ENCODE measurements at places on chromosomes 7 and 10. TPM values are rescaled to one million over a fixed set of nuclear protein-coding genes. Genes with fewer than 3 reads are reported as not detected.

DNA sequence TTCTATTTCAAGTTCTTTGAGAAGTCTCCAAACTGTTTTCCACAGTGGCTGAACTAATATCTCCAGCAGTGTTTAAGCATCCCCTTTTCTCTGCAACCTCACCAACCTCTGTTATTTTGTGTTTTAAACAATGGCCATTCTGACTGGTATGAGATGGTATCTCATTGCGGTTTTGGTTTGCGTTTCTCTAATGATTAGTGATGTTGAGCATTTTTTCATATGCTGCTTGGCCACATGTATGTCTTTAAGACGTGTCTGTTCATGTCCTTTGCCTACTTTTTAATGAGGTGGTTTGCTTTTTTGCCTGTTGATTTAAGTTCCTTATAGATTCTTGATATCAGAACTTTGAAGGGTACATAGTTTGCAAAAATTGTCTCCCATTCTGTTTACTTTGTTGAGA is 156.6 kb upstream of the IMMP2L start:
- no peak for DNase-seq

RGR gene
- total RNA-seq: not detected

TECPR1 gene
- total RNA-seq: 70.3 TPM

- DNase-seq: no peak
Measured at GRCh38 chr10:83673316-83673715, 466.0 kb upstream of the GHITM start.

DNA sequence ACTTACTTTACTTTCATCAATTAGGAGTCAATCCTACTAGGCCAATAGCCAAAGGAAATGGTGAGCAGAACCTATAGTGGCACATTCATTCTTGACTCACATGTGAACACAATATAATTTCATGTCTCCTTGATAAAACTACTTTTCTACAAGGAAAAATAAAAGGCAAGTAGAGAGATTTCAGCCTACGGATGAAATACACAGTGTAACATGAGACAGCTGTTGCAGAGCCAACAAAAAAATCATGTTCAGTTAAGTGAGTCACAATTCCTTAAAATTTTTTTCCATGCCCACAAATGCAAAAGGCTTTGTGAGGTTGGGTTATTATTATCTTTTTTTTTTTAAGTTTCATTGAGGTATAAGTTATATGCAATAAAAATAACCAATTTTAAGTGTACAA is 54.8 kb downstream of the GPR141 start:
- DNase-seq: no peak

DNA sequence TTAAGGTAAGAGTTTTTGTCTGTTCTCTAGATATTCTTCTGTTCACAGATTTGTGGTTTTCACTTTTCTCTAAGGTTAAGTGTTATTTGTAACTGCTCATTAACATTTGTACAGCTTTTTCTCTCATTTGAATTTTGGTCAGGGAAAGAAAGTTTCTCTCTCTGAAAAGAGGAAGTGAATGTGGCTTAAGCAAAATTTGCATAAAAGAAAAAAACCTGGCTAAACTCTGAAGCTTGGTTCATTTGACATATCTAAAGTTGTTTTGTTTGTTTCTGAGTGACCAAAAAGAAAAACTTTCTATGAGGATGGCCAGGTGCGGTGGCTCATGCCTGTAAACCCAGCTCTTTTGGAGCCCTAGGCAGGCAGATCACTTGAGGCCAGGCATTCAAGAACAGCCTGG is 22.0 kb upstream of the SLC26A4 start:
- DNase-seq: no peak

DNA sequence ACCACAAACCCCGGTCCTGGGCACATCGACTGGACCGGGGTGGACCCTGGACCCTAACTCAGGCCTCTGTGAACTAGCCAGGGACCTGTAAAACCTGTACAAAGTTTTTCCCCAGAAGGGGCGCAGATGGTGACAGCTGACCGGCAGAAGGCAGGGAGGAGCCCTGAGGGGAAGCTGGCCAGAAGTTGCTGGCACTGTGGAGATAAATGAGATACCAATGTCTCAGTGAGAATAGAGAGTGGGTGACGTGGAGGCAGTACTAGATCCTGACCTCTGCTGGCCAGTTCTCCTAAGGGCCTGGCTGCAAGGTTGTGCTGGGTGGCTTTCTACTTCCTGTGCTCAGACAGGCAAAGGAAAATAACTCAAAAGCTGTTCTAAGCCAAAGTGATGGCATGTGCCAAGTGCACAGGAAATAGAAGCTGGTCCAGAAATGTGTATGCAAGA is 10.6 kb upstream of the TSPAN14 start:
- peak; percentile 51 for DNase-seq

- DNase-seq: no peak
Measured at GRCh38 chr7:2853147-2853546, 9.0 kb upstream of the GNA12 start.

DNA sequence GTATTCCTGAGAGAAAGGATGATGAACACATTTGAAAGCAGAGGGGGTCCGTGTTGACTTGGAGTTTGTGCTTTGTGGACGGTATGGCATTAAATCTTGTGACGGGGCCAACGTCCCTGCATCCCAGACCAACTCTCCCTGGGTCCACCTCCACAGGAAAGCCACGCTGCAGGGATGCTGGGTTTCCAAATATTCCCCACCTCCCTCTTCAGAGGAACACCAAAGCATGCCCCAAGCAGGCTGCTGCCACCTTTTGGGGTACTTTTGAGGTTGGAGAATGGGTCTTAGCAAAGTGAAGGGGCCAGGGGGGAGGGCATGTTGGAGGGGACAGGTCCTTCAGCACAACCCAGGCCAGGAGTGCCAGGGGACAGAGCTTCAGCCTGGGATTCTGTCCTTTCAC is 504.4 kb downstream of the TCERG1L start:
- no peak for DNase-seq

- DNase-seq: peak; percentile 74
Measured at GRCh38 chr10:119859420-119860258, 13.0 kb downstream of the MCMBP start.

FZD8 gene
- total RNA-seq: 0.85 TPM

DNA sequence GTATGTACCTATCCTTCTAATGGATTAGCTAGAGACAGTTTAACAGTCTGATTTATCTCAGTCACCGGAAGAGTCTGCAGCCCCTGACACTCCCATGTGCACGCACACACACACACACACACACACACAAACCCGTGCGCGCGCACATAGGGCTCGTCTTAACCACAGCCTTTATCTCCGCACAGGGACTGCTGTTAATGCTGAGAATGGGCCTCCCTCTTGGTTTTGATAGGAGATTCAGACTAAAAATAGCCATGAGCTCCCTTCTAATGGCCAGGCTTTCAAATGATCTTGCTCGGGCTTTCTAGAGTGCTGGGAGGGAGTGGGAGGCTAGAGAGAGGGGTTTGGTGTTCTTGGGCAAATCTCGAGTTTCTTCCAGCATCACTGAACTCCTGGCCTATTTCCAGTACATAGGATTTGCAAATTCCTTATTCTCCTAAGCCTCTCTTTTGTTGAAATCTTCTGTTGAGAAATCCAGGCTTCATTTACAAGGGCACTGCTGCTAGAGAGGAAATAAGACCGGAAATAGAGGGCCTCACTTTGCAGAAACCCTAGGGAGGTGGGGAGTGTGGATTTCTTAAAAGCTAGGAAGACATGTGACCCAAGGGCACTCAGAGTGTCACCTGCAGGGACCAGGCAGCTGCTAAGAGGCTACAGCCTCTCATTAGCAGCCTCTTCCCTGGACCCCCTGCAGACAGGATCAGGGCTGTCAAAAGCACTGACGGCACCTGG is 2.4 kb downstream of the TMEM72 start:
- peak; percentile 39 for DNase-seq

GRCh38 chr10:30709229-30709628 is 79.7 kb upstream of the LYZL2 start:
- no peak for DNase-seq

GRCh38 chr7:116527521-116527920 is 2.7 kb downstream of the CAV1 start:
- no peak for DNase-seq

AZGP1 gene
- total RNA-seq: not detected

GRCh38 chr10:119211625-119212441 is 4.5 kb downstream of the GRK5 start:
- peak; percentile 58 for DNase-seq

GRCh38 chr7:35670856-35671569 is 23.9 kb downstream of the HERPUD2 start:
- DNase-seq: no peak

- DNase-seq: no peak
Measured at GRCh38 chr7:126079151-126079550, 1149.5 kb upstream of the POT1 start.

NPY gene
- total RNA-seq: not detected

MKX gene
- total RNA-seq: not detected

GRCh38 chr7:41051062-41051461 is 651.8 kb downstream of the INHBA start:
- no peak for DNase-seq

DNA sequence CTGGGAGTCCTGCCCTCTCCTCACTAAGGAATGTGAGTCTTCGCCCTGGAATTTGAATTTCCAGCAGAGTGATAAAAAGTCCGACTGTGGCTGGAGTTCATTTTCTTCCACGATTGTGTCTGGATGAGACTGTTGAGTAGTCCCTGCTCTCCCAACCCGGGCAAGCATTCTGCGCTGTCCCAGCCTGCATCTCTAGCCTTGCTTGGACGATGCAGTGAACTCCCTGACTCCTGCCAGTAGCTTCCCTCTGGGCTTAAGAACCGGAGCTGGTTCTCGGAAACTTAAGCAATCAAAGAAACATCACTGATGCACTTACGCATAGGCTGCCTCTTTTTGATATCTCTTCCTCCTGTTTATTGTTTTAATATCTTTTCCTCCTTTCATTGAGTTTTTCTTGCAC is 116.0 kb upstream of the FZD8 start:
- no peak for DNase-seq

- no peak for DNase-seq
Measured at GRCh38 chr7:38307640-38308039, 34.2 kb upstream of the TARP start.

WASHC2C gene
- total RNA-seq: 63.1 TPM

DNA sequence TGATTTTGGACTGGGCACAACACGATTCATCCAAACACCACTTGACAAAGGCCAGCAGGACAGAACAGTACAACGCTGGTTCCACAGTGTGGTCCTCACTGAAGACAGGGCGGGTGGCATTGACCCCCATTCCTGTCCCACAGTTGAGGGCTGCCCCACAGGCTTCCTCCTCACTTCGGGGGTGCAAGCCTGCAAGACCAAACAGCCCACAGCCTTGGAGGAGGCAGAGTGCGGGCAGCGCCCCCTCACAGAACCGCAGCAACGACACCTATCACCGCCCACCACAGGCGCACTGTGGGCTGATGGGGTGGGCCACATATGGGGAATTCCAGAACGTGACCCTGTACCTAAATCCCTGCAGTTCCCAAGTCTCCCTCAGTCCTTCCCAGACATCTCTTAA is 70.6 kb downstream of the PTPRN2 start:
- no peak for DNase-seq

All from natural killer cell (primary cell).